ENCODE measurements at places on chromosomes 7 and 10.

DNA sequence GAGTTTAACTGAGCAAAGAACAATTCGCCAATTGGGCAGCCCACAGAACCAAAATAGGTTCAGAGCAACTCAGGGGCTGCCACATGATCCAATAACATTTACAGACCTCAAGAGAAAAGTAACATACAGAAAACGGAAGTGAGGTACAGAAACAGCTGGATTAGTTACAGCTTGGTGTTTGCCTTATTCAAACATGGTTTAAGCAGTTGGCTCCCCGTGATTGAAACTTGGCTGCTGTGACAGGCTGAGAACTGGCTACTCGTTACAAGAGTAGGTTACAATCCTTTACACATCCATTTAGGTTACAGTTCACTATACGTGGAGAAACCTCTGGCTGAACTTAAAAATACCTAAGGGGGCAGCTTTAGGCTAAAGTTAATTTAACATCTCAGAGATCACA is 673.1 kb upstream of the PHF14 start:
- DNase-seq = no peak

DNA sequence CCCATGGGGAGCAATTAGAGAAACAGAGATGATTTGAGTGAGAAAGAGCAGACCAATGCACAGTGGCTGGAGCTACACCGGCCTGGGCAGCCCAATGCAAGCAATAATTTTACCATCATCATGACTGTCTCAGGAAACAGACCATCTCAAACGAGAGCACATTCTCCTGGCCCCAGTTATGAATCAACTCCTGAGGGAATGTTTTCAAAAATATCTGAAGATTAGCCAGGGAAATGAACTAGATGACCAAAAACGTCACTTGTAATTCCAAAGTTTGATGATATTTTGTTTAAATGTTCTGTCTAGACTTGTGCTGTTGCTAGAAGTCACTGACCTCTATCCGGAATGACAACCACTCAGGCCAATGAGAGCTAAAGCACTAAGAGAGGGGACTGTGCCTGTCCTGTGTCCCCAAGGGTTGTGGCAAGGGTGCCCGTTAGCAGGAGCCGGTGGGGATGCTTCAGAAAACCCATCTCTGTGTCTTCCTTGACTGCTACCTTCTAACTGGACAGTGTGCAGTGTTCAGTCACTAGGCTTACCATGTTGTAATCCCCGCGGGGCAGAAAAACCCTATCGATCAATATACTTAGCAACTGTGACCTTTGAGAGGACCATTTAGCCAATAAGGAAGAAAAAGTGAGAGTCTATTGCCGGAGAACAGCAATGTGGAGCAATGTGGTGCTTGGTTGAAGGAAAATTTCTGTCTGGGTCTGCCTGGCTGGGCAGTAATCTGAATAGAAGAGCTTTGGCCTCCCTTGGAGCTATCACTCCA is 202.4 kb downstream of the ADAM12 start:
- no peak for DNase-seq

- DNase-seq = no peak
These were observed 30.4 kb downstream of the STEAP1B start for GRCh38 chr7:22469371-22470143.

- peak; percentile 23 for DNase-seq
These were observed 7.1 kb downstream of the CRYGN start for GRCh38 chr7:151432658-151433521.

DNA sequence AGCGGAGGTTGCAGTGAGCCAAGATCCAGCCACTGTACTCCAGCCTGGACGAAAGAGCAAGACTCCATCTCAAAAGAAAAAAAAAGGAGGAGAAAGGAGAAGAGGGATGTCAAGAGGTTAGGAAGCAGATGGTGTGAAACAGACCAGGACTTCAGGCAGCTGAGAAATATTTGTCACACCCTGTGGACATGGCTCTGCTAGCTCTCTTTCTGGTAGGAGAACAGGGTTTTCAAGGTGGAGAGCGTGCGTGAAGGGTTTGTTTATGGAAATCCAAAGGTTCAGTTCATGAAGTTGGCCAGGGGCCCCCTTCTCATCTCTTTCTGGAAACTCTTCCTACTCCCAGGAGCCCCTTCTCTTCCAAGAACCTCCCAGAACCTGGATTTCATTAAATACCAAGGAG is 110.8 kb upstream of the GALNT17 start:
- DNase-seq = no peak

DNA sequence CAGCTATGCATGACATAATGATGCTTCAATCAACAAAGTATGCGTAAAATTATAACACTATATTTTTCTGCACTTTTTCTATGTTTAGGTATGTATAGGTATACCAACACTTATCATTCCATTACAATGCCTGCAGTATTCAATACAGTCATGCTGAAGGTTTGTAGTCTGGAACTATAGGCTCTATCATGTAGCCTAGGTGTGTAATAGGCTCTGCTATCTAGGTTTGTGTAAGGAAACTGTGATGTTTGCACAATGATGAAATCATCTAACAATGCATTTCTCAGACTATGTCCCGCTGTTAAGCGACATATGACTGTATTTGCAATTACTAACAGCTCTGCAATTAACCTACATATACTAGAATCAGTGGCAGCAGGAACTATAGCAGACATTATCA is 1447.5 kb downstream of the GATA3 start:
- DNase-seq = no peak

- no peak for DNase-seq
These were observed 4.1 kb upstream of the C10orf120 start for GRCh38 chr10:122703483-122704448.

- no peak for DNase-seq
These were observed 235.4 kb downstream of the TRIL start for GRCh38 chr7:28722684-28723083.

- no peak for DNase-seq
These were observed 7.5 kb upstream of the CYTH3 start for GRCh38 chr7:6279937-6280336.

GRCh38 chr10:112827951-112828350 is 122.1 kb upstream of the TCF7L2 start:
- no peak for DNase-seq

GRCh38 chr7:80773787-80774508 is 135.5 kb downstream of the CD36 start:
- no peak for DNase-seq

- no peak for DNase-seq
These were observed 110.4 kb downstream of the CFTR start for GRCh38 chr7:117590191-117590590.

Data from CD8-positive, alpha-beta T cell (primary cell).